ENCODE measurements at places on chromosomes 11 and 22.

GRCh38 chr11:34632105-34632791 lies 11.4 kb downstream of the EHF start:
- no peak for DNase-seq

DNA sequence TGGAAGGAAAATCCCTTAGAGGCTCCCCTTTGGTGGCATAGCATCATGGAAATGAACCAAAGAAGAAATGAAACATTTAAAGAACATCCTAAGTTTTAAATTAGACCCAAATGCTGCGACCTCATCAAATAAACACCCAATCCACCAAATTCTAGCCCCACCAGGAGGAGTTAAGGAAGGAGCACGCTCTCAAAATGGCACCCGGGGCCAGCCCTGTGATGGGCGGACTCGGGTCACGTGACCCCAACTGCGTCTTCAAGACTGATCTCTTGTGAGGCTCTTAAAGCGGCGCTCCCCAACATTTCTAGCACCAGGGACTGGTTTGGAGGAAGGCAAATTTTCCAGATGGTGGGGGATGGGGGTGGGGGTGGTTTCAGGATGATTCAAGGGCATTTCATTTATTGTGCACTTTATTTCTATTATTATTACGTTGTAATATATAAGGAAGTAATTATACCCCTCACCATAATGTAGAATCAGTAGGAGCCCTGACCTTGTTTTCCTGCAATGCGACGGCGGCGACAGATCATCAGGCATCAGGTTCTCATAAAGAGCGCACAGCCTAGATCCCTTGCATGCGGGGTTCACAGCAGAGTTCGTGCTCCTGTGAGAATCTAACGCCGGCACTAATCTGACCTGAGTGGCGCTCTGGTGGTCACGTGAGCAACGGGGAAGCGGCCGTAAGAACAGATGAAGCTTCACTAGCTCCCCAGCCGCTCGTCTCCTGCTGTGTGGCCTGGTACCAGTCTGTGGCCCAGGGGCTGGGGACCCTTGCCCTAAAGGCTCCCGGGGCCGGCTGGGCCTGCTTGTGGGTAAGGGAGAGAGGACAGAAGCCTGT lies 90.6 kb upstream of the SLC22A12 start:
- DNase-seq, result no peak

GRCh38 chr22:45686004-45686403 lies 14.4 kb downstream of the ATXN10 start:
- no peak for DNase-seq

- DNase-seq, result no peak
These were observed 12.7 kb upstream of the MSANTD2 start for GRCh38 chr11:124812876-124813275.

GRCh38 chr22:46061124-46061500 lies 84.2 kb upstream of the WNT7B start:
- no peak for DNase-seq

Data from hematopoietic multipotent progenitor cell (in vitro differentiated cells).